AG20443 (cell line): ENCODE measurements at places on chromosomes 1 and 21.
A peak's percentile ranks its signal among the peaks of the same experiment; 100 is the strongest.

DNA sequence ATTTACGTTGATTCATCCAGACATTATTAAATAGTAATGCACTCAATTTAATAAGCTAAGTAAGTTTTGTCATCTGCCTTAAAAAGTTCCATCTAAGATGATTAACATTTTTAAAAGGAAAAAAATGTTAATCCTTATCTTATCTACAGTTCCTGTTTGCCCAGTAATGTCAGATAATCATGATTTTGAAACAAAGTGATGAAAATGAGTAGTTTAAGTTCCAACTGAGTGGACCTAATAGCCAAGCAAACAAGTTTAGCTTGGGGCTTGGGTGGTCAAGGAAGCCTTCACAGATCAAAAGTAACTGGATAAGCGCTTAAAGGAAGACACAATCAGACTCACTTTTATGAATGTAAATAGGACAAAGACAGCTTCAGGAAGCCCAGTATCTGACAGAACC lies 40.5 kb upstream of the JAK1 start:
- no peak for DNase-seq

GRCh38 chr1:24277420-24278169 lies 41.6 kb upstream of the GRHL3 start:
- DNase-seq, result peak; percentile 68

- no peak for DNase-seq
Measured at GRCh38 chr1:89931964-89932363, 62.9 kb upstream of the ZNF326 start.

- peak; percentile 70 for DNase-seq
Measured at GRCh38 chr21:33403128-33403785, at the start of gene IFNGR2. IFNGR2 (plus strand) TSS chr21:33403413; CDS start chr21:33403544, 131 bp downstream.

DNA sequence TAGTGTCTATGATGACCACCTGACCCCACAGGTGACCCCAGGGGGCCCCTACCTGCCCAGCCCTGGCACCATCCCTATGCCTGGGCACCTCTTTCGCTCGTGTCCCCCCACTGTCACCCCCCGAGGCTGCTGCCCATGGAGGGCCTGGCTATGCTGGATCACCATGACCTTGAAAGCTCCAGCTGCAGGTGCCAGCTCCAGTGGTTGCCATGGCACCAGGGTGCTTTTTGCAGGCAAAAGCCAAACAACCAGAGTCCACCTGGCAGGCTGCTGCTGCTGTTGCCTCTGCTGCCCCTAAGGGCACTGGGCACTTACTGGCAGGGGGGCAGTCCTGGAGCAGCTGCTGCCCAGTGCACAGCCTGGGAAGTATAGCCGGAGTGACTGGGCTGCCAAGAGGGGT lies 21.7 kb downstream of the ETNK2 start:
- no peak for DNase-seq

DNA sequence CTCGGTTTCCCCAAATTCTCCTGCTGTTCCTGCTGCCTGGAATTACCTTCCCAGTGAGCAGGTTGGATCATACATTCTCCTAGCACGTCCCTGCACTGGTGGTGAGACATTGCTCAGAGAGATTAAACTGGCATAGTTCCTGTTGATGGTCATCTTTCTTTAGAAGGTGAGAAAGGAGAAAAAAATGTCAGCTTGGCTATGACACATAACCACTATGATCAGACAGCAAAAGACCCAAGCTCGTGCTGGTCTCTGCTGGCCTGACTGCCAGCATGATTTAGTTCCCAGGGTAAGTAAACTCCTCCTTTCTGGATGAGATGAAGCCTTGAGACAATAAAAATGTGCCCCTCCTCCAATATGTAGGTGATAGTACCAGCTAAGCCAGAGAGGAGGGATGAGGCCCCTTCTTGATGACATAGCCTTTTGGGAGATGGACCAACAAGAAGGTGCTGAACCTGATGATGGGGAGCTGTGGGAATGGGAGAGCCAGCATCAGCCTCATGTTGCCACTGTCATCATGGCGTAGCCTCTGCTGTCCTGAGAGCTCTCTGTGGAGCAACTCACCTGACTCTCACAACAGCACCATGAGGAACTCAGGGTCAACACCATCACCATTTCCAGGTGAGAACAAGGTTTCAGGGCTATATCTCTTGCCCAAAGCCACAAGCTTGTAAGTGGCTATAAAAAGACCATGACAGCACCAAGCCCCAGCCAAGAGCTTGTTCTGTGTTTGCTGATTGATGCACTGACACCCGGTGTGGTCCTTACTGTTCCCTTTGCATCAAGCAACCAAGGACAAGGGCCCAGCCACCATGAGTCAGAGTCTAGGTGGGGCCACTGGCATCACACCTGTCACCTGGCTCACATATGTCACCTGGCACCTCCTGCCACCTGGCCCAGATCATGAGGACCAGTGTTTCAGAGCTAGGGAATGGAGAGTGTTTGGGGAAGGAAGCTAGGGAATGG lies 200.0 kb downstream of the MATN1 start:
- DNase-seq, result peak; percentile 77

DNA sequence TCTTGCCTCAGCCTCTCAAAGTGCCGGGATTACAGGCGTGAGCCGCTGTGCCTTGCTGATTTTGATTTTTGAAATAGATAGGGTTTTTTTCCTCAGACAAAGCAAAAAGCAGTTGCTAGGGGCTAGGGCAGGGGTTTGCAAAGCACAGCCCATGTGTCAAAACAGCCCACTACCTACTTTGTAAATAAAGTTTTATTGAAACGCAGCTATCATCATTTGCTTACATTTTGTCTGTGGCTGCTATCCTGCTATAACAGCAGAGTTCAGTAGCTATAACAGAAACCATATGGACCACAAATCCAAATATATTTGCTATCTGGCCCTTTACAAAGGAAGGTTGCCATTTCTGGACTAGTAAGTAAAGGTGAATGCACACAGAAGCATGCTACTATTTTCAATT lies 44.8 kb downstream of the NUF2 start:
- no peak for DNase-seq

- DNase-seq, result no peak
Measured at GRCh38 chr1:81408419-81408818, 392.3 kb upstream of the ADGRL2 start.

DNA sequence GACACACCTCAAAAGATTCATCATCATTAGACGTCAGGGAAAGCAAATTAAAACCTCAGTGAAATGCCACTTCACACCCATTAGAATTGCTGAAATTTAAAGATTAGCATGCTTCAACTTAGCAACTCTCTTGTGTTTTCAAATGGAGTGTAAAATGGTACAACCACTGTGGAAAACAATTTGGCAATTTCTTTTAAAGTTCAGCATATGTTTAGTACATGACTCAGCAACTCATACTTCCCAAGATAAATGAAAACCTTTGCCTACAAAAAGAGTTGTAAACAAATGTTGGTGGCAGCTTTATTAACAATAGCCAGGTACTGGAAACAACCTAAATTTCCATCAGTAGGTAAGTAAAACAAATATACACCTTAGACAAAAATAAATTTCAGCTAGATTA lies 42.7 kb downstream of the ST3GAL3 start:
- no peak for DNase-seq

DNA sequence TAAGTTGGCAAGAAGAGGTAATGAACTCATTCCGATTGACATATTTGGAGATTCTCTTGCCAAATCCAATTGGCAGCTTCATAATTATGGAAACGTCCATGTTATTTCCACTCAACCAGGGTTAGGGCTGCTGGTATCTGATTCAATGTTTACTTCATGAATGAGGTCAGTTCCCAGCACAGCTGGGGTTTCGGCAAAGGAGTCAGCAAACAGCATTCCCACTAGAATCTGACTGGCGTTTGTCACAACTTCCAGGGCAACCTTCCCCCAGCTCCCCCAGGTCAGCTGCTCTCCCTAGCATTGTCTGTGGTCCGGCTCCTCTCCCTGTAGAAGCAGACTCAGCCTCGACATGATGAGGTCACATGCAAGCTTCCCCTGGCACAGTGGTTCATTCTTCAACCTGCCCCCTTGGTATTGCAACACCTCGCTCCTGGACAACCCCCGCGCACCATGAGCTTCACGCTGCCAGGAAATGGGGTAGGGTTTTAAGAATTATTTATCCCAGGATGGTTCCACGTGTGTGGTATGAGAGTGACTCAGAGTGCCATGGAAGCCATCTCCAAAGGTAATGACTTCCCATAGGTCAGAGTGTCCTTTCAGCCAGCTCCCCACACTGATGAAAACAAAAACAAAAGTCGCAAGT lies 100.7 kb upstream of the SLC25A33 start:
- DNase-seq, result peak; percentile 76

DNA sequence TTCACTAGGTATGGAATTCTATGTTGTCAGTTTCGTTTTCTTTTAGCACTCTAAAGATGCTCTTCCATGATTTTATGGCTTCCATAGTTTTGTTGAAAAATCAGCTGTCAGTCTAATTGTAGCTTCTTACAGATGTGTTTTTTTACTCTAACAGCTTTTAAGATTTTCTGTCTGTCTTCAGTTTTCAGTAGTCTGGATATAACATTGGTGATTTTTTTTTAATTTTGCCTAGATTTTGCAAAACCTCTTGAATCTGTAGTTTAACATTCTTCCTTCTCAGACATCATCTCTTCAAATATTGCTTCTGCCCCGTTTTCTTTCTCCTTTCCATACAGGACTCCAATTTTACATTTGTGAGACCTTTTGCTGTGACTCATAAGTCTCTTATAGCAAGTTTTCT lies 17.9 kb upstream of the DYRK1A start:
- no peak for DNase-seq

DNA sequence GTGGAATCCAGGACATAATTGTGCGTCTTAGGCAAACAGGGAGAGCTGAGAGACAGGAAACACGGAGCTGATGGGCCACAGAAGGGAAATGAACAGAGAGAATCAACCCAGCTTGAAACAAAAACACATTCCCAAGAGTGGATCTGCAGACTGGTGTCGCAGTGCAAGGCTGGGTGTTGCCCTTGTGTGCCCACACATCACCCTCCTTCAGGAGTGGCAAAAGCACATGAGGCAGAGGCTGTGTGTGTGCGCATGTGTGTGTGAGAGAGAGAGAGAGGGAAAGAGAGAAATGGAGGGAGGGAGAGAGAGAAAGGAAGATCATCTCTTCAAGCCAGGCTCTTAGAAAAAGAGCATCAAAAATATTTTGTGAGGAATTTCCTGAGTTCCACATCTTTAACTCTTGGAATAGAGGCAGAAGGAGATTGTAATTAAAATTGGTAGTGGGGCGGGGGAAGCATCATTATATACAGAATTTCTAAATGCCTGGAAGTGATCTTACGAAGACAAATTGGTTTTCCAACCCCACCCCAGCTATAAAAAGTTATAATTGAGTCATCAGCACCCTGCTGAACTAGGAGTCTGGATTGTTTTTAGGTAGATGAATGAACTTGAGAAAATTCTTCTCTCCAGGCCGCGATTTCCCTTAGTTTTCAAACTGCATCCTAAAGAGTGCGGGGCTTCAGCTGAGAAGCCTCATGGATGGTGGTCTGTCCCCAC lies 480.7 kb downstream of the NPHP4 start:
- no peak for DNase-seq

GRCh38 chr1:46179138-46180081 lies 3.1 kb upstream of the P3R3URF start:
- peak; percentile 92 for DNase-seq

- no peak for DNase-seq
Measured at GRCh38 chr1:2104621-2105427, 54.6 kb downstream of the PRKCZ start.

DNA sequence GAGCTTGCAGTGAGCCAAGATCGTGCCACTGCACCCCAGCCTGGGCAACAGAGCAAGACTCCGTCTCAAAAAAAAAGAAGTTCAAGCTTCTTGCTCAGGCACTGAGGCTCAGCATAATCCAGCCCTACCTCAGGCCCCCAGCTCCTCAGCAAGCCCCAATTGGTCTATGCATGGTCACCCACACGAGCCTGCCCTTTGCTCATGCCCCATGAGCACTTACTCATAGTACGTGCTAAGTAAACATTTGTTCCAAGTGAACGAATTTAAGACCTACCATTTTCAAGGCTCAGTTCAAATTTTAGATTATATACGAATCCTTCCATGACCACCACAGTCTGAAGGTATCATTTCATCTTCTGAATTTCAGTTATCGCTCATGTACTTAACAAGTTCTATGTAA lies 4.3 kb downstream of the PDZK1 start:
- DNase-seq, result no peak

- DNase-seq, result peak; percentile 57
Measured at GRCh38 chr1:56456435-56457101, 122.8 kb downstream of the PLPP3 start.

DNA sequence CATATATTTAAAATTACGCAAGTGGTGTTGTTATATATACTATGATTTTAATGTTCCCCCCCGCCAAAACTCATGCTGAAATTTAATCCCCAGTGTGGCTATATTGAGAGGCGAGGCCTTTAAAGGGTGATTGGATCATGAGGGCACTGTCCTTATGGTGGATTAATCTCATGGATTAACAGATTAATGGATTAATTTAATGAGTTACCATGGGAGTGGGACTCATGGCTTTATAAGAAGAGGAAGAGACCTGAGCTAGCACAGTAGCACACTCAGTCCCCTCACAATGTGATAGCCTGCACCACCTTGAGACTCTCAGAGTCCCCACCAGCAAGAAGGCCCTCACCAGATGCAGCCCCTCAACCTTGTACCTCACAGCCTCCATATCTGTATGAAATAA lies 34.8 kb downstream of the C1orf198 start:
- DNase-seq, result no peak

- DNase-seq, result no peak
Measured at GRCh38 chr1:171127099-171127498, 36.4 kb downstream of the FMO3 start.

- DNase-seq, result no peak
Measured at GRCh38 chr21:37145635-37146111, 72.6 kb downstream of the TTC3 start.
